ENCODE measurements at places on chromosomes 12 and 14.
A peak's percentile ranks its signal among the peaks of the same experiment; 100 is the strongest.

DNA sequence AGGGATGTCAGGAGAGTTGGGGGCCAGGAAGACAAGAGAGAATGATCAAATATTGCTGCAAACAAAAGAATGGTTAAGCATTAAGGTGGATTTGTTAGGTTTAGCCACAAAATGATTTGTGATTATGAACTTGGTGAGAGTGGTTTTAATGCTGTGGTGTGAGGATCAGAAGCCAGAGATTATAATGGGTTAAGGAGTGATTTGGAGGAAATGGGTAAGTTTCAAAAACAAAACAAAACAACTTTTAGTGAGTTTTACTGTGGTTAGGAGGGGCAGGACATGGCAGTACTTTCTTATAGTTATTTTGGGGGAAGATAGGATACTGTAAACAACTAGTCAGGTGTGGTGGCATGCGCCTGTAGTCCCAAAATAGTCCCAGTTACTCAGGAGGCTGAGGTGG, 24.0 kb downstream of the DIP2B start:
- DNase-seq: no peak

GRCh38 chr12:3307389-3307788, 183.6 kb upstream of the PRMT8 start:
- DNase-seq: no peak

DNA sequence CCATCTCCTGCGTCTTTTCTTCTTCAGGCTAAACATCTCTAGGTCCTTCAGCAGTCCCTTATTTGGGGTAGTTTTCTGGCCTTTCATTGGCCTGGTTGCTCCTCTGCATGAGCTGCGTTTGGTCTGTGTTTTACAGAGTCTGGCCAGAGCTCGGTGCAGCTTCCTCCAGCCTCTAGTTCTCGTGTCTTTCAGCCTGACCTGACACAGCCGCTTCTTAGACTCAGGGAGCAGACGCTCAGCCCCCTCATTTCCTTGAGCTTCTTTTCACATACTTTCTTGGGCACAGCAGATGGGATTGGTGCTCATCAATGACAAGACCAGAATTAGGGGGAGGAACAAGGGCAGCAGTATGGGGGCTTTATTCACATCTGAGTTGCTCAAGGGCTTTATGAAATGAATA, 13.6 kb upstream of the GSG1 start:
- no peak for DNase-seq

DNA sequence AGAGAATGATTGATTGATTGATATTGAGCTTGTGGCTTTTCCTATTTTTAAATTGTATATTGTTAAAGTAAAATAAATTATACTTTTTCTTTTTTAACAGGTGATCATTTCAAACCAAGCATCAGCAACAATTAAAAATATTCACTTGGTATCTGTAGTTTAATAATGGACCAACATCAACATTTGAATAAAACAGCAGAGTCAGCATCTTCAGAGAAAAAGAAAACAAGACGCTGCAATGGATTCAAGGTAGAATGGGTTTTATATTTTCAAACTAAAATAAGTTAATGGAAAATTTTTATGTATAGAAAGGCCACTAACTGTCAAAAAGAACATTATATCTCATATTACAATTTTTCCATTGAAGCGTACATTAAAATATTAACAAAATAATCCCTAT, 5.1 kb downstream of the SLCO1B3 start:
- DNase-seq: no peak

- no peak for DNase-seq
Measured at GRCh38 chr12:3686463-3686862, 66.4 kb downstream of the CRACR2A start.

- peak; percentile 84 for DNase-seq
Measured at GRCh38 chr12:109804820-109805761, 28.1 kb downstream of the TRPV4 start.

DNA sequence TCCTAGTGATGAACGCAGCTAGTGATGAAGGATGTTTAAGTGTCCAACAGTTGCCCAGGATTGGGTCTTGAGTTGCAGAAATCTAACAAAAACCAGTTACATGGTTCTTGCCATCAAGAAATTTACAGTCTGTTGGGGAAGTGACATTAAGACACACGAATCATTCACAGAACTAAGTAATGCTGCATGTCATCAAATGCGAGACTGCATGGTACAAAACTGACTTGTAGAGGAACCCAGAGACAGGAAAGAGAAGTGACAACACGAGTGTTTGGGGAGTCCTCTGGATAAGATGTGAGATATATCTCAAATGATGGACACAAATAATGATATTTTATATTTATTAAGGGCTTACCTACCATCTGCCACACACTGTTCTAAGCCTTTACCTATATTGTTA, 6.1 kb upstream of the SYNE3 start:
- no peak for DNase-seq

DNA sequence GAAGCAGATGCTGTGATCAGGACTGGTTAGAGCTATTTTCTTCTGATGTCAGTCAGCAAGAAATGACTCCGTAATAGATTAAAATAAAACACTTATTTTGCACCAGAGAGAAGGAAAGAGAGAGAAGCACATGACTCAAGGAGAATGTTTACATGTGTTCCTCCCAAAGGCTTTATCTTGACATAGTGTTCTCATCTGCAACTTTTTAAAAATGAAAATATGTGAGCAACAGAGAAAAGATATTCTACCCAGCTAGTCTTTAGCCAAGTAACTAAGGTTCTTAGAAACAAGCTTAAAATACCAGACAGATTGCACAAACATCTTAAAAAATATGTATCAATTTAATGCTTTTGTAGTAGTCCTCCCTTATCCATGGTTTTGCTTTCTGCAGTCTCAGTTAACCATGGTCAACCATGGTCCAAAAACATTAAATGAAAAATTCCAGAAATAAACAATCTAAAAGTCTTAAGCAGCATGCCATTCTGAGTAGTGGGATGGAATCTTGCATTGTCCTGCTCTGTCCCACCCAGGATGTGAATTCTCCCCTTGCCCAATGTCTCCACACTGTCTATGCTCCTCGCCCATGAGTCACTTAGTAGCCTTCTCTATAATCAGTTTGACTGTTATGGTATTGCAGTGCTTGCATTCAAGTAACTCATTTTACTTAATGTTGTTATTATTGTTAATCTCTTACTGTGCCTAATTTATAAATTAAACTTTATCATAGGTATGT, 9.9 kb downstream of the SERPINA10 start:
- DNase-seq: no peak
